ENCODE measurements at places on chromosomes 3 and 15. TPM values are rescaled to one million over a fixed set of nuclear protein-coding genes. Genes with fewer than 3 reads are reported as not detected.

DNA sequence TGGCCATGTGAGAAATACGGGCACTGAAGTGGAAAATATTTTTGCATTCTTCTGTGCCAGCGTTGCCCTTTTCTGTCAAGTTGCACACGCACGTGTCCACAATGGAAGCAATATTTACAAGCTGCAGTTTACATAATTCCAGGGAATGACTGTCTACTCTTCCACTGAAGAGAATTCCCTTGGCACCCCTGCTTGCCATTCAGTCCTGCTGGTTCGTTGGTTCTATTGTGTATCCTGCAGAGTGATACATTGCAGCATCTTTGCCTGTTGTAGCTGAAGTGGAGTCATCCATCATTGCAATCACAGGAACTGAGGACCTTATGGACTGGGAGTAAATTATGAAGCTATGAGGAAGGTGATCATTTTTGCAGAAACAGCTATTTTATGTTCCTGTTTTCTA, 759.4 kb downstream of the ROBO2 start:
- no peak for DNase-seq

DNA sequence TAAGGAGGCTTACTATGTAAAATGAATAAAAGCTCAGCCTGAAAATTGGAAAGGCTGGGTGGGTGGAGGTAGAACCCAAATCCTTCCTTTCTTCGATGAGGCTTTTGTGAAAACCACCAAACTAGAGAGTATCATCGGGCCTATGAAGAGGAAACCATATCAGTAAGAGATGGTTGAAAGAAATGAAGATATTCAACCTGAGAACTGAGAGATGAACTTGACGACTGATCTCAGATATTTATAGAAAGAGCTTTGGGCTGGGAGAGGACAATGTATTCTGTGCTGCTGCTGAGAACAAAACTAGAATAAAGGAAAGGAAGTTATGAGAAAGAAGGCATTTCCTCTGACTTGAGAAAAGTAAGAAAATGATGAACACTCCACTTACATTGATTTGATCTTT, 236.6 kb downstream of the KCNH8 start:
- DNase-seq = no peak

GRCh38 chr3:58383904-58384303, 49.7 kb downstream of the PDHB start:
- DNase-seq = no peak

GRCh38 chr3:142272200-142272891, 47.0 kb upstream of the GK5 start:
- no peak for DNase-seq

- DNase-seq = peak; percentile 75
These were observed 24.6 kb upstream of the SACM1L start for GRCh38 chr3:45664578-45664977.

- DNase-seq = no peak
These were observed 71.1 kb upstream of the SLC24A5 start for GRCh38 chr15:48049736-48050135.

GRCh38 chr15:37134244-37134643, 33.9 kb upstream of the MEIS2 start:
- no peak for DNase-seq

GRCh38 chr3:131075632-131076328, 49.1 kb downstream of the NEK11 start:
- no peak for DNase-seq

DNA sequence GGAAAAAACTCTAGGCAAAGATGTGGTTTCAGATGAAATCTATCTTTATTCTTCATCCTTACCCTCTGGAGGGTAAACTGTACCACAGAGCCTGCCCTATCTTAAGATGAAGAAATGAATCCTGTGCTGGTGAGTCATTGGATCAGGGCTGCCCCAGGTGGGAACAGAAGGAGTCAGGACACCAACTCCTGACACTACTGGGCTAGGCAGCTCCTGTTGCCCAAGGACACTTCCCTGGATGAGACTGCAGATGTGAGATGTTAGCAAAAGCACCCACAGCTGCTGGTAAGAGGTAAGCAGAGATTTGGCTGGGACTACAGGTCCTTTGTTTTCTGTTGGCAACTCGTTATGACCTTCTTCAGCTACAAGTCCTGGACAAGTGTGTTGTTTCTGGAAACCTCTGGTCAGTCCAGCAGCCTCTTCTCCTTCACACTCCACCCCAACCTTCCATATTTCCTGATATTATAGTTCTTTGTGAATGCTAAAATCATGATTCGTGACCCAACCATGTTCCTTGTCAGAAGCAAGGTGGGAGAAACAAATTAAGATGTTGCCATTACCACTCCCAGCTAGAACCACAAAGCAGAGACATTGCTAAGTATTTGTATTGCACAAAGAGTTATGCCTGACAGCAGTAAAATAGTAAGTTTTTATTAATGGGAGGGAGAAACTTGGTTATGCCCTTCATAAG, 104.2 kb upstream of the TGFBR2 start:
- DNase-seq = no peak

- DNase-seq = no peak
These were observed 60.7 kb downstream of the GSK3B start for GRCh38 chr3:120033596-120033995.

DNA sequence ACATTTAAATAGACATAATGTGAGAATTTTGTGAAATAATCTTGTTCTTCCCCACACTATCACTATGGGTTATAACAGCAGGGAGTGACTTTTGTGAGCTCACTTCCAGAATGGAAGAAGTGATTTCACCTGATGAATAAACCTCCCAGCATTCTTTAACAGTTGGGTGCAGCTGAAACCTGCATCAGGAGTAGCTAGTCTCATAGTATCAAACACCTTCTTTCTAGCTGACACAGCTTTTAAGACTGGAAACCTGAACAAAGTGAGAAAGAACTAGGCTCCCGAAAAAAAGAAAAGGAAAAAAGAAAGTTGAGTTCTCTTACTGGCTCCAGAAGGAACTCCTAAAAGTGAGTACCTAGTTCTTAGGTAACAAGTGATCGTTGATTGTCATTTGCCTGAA, 61.1 kb upstream of the UNC13C start:
- DNase-seq = no peak

Gene LMAN1L
- total RNA-seq = not detected

Gene XCR1
- total RNA-seq = not detected

Gene ARPIN
- 54.5 TPM for total RNA-seq

Gene SLC27A2
- total RNA-seq = 47.9 TPM
